ENCODE measurements at places on chromosomes 3 and 15. TPM values are rescaled to one million over a fixed set of nuclear protein-coding genes. Genes with fewer than 3 reads are reported as not detected.

DNA sequence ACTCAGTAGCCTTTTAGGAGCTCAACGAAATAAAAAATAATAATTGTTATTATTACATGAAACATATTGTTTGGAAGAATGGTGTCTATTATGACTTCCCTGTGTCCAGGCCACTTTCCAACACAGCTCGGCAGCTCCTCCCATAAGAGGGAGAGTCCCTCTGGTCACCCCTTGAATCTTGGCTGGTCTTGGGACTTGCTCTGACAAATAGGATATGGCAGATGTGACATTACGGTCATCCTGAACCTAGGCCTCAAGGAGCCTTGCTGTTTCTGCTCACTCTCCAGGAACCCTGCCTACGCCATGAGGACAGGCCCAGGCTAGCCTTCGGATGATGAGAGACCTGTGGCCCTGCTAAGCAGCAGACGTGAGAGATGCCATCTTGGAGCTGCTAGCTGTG is 71.8 kb downstream of the OXNAD1 start:
- no peak for DNase-seq

Gene SLC9C1
- total RNA-seq: not detected

- no peak for DNase-seq
These were observed 88.2 kb downstream of the FAM43A start for GRCh38 chr3:194773771-194774455.

GRCh38 chr15:90836296-90836871 is 32.0 kb upstream of the FURIN start:
- no peak for DNase-seq

DNA sequence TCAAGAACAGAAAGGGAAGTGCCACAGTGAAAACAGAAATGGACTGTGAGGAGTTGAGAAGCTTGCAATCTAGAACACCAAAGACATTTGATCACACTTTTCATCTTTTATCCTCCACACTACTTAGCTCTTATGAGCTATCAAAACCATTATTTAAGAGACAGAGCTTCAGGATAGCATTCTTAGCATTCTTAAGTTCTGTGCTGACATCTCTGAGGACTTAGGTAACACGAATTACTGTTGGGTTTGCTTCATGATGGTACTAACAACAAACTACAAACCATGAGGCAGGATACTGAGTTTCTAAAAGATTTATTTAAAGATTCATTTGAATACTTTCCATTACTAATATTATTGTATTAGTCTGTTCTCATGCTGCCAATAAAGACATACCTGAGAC is 1038.6 kb downstream of the TUSC7 start:
- DNase-seq: no peak
